ENCODE measurements at places on chromosomes 1 and 21. TPM values are rescaled to one million over a fixed set of nuclear protein-coding genes. Genes with fewer than 3 reads are reported as not detected.

Gene MSH4
- total RNA-seq = 1.0 TPM

- H3K27me3 ChIP-seq = peaks cover 17% of the 10 kb centered on the region
- no peak for DNase-seq
- H3K4me1 ChIP-seq = no peaks in the 10 kb centered on the region
- no peak overlapping the region for H3K27ac ChIP-seq
Measured at GRCh38 chr1:165173409-165173808, 183.1 kb downstream of the LMX1A start.

DNA sequence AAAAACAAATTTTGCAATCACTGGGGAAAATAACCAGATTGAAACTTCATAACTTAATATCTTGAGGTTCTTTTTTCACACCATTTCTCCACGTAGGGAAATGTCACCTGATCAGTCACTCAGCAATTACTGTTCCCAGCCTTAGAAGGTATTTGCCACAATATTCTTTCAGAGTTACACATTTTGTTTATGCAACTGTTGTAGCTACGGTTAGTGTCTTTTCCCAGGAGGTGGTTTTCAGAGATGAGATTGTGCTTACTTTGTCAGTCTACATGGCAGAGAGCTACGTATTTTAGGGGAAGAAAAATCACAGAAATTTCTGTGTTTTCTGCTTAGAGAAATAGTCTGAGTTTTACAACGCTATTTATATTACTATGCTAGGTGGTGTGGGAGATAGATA lies 792.8 kb upstream of the B3GALT2 start:
- H3K27me3 ChIP-seq = no peaks in the 10 kb centered on the region
- H3K4me3 ChIP-seq = no peak overlapping the region
- peaks cover 2% of the 10 kb centered on the region for H3K4me1 ChIP-seq
- no peak overlapping the region for H3K27ac ChIP-seq
- DNase-seq = no peak
- peaks cover 2% of the 10 kb centered on the region for H3K36me3 ChIP-seq

GRCh38 chr1:200857804-200858203 lies 15.0 kb upstream of the GPR25 start:
- H3K36me3 ChIP-seq = peaks cover 22% of the 10 kb centered on the region
- peaks cover 10% of the 10 kb centered on the region for H3K4me1 ChIP-seq
- no peak overlapping the region for H3K4me3 ChIP-seq
- H3K27me3 ChIP-seq = no peaks in the 10 kb centered on the region
- no peak overlapping the region for H3K27ac ChIP-seq

Gene LCE1E
- not detected for total RNA-seq
